ENCODE measurements at places on chromosomes 1 and 21. TPM values are rescaled to one million over a fixed set of nuclear protein-coding genes. Genes with fewer than 3 reads are reported as not detected.
A peak's percentile ranks its signal among the peaks of the same experiment; 100 is the strongest.

The URB2 gene
- total RNA-seq, result 13.7 TPM

- H3K27me3 ChIP-seq, result peaks cover 6% of the 10 kb centered on the region
- no peak overlapping the region for H3K27ac ChIP-seq
- no peaks in the 10 kb centered on the region for H3K36me3 ChIP-seq
- H3K4me3 ChIP-seq, result no peak overlapping the region
- DNase-seq, result no peak
Measured at GRCh38 chr21:38438462-38438893, 59.8 kb downstream of the ERG start.

- H3K4me3 ChIP-seq, result no peak overlapping the region
- no peak overlapping the region for H3K27ac ChIP-seq
- H3K36me3 ChIP-seq, result no peaks in the 10 kb centered on the region
- H3K27me3 ChIP-seq, result peaks cover 44% of the 10 kb centered on the region
Measured at GRCh38 chr1:7583291-7584096, 187.6 kb upstream of the VAMP3 start.

DNA sequence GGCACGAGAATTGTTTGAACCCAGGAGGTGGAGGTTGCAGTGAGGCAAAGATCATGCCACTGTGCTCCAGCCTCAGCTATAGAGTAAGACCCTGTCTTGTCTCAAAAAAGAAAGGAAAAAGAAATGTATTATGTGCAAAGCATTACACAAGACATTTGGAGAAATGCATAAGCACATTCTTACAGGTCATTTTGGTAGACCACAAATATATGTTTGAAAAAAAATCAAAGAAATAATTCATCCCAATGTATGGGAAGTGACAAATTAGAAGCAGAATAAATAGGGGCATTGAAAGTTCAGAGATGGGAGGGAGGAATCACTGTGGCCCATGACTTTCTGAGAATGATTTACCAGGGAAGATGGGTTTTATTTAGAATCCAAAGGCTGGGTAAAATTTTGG, 283.5 kb upstream of the ADAMTS5 start:
- H3K27ac ChIP-seq, result no peak overlapping the region
- DNase-seq, result no peak
- no peaks in the 10 kb centered on the region for H3K4me1 ChIP-seq

DNA sequence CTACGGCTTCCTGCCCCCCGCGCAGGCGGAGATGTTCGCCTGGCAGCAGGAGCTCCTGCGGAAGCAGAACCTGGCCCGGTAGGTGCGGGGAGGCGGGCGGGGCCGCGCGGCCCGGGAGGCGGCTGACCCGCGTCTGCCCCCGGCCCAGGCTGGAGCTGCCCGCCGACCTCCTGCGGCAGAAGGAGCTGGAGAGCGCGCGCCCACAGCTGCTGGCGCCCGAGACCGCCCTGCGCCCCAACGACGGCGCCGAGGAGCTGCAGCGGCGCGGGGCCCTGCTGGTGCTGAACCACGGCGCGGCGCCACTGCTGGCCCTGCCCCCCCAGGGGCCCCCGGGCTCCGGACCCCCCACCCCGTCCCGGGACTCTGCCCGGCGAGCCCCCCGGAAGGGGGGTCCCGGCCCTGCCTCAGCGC, 16.6 kb downstream of the NOC2L start:
- DNase-seq, result no peak
- H3K27me3 ChIP-seq, result no peaks in the 10 kb centered on the region
- H3K4me1 ChIP-seq, result peaks cover 11% of the 10 kb centered on the region

The MPL gene
- total RNA-seq, result not detected

The ERRFI1 gene
- 2.2 TPM for total RNA-seq

DNA sequence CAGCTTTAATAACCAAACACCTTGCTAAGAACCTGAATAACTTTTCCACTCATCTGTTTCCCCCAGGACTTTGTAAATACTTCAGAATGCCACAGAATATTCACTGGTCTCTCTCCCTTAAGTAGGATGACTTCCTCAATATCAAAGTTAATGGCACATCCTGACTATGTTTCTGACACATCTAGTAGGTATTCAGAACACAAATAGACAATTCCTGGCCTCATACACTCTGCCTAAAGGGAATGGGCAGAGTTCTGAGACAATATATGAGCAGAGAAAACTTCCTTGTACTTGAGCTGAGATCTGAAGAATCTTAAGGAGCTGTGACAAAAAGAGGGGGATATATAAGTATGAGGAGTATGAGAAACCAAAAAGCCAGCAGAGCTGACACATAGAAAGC, 34.8 kb downstream of the ANKRD13C start:
- H3K27me3 ChIP-seq, result no peaks in the 10 kb centered on the region
- no peak overlapping the region for H3K4me3 ChIP-seq
- H3K27ac ChIP-seq, result no peak overlapping the region
- H3K4me1 ChIP-seq, result no peaks in the 10 kb centered on the region
- no peaks in the 10 kb centered on the region for H3K36me3 ChIP-seq

GRCh38 chr1:212819726-212820125, 27.7 kb downstream of the SPATA45 start:
- H3K27me3 ChIP-seq, result no peaks in the 10 kb centered on the region
- H3K4me1 ChIP-seq, result no peaks in the 10 kb centered on the region
- no peak for DNase-seq
- no peak overlapping the region for H3K27ac ChIP-seq
- H3K4me3 ChIP-seq, result no peak overlapping the region
- H3K36me3 ChIP-seq, result no peaks in the 10 kb centered on the region

GRCh38 chr21:43867332-43867703, 2.3 kb downstream of the AGPAT3 start:
- no peak overlapping the region for H3K4me3 ChIP-seq
- peaks cover 14% of the 10 kb centered on the region for H3K36me3 ChIP-seq
- peak overlapping the region; percentile 76 for H3K27ac ChIP-seq

The HMGCS2 gene
- not detected for total RNA-seq

DNA sequence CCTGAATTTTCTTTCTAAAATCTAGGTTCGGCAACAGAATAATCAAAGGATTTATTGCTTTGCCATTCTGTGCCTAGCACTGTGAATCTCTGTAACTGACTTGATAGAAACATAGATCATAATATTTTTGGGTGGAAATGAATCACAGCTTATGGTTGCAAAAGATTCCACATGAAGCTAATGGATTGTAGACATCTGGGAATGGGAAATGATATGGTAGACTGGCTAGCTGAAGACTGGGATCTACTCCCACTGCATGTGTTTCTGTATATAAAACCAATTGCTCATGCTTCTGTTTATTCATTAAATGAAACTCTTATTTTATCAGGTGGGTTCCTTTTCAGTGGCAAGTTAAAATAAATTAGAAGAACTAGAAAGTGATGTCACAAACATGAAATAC, 395.6 kb downstream of the ST6GALNAC3 start:
- H3K4me3 ChIP-seq, result no peak overlapping the region
- H3K4me1 ChIP-seq, result no peaks in the 10 kb centered on the region
- H3K27me3 ChIP-seq, result no peaks in the 10 kb centered on the region
- H3K27ac ChIP-seq, result no peak overlapping the region
- H3K36me3 ChIP-seq, result no peaks in the 10 kb centered on the region

DNA sequence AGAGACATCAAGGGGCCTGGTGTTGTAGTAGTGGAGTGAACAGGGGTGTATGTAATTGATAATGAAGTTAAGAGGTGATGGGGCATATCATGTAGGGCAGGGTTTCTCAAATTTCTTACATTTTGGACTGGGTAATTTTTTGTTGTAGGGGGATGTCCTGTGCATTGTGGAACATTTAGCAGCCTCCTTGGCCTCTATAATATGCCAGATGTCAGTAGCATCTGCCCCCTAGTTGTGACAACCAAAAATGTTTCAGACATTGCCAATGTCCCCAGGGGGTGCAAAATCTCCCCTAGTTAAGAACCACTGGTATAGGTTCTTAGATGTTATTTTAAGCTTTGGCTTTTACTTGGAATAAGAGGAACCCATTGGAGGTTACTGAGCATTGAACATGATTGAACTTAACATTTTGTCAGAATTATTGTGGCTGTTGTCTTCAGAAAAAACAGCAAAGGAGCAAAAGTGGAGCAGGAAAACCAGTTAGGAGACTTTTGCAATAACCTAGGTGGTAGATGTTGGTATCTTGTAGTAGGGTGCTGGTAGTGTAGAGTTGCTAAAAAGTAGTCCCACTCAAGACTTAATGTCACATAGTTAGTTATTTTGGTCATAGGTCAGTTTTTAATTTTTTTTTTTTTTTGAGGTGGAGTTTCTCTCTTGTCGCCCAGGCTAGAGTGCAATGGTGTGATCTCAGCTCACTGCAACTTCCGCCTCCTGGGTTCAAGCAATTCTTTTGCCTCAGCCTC, 6.2 kb downstream of the ZNF326 start:
- H3K36me3 ChIP-seq, result peaks cover 7% of the 10 kb centered on the region
- DNase-seq, result no peak
- H3K4me3 ChIP-seq, result no peak overlapping the region
- peaks cover 9% of the 10 kb centered on the region for H3K4me1 ChIP-seq
- no peaks in the 10 kb centered on the region for H3K27me3 ChIP-seq

Measured in T-cell (primary cell).